Peyer's patch (tissue), 4 donors: ENCODE measurements at places on chromosomes 2 and 18.

DNA sequence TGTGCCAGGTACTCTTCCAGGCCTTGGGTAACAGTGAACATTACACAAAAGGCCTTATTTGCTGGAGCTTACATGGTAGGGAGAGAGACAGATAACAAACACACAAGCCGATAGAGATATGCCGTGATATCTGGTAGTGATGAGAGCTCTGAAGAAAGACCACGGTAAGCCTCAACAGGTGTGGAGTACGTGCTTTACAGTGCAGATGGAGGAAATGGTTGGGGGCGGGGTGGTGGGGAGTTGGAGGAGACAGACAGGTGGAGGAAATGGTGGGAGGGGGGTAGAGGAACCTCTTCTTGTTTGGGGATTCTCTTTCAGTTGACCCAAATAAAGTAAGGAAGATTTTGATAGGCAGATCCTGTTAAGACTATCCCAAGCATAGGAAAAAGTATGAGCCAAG is 141.1 kb upstream of the ALPP start:
- H3K27me3 ChIP-seq, result no peaks in the 10 kb centered on the region
- no peak overlapping the region for H3K27ac ChIP-seq
- H3K4me3 ChIP-seq, result no peak overlapping the region
- H3K36me3 ChIP-seq, result no peaks in the 10 kb centered on the region
- no peak for DNase-seq
- H3K4me1 ChIP-seq, result peaks cover 9% of the 10 kb centered on the region

- H3K27me3 ChIP-seq, result no peaks in the 10 kb centered on the region
- no peak for DNase-seq
- peak overlapping the region; percentile 85 for H3K27ac ChIP-seq
- peak overlapping the region; percentile 73 for H3K4me3 ChIP-seq
- no peaks in the 10 kb centered on the region for H3K4me1 ChIP-seq
- no peaks in the 10 kb centered on the region for H3K36me3 ChIP-seq
Observed at GRCh38 chr2:99338029-99338585, 918 bp downstream of the EIF5B start.

DNA sequence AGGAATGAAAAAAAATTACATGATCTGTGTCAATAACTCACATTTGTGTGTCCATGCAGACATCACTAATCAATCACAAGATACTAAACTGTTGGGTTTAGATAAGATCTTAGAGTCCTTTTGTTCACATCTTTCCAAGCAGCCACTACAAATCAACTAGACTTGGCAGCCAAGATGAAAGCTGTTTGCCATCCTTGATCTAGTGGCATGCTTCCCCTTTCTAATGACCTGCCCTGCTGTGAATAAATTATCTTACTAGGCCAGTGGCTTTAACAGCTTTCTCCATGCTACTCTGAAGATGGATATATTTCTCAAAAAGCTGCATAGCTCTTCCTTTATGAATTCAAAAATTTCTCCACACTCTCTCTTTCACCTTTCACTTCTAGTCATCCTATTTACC is 1338.0 kb upstream of the ACVR2A start:
- no peak overlapping the region for H3K27ac ChIP-seq
- no peak overlapping the region for H3K4me3 ChIP-seq
- H3K4me1 ChIP-seq, result no peaks in the 10 kb centered on the region
- DNase-seq, result no peak

DNA sequence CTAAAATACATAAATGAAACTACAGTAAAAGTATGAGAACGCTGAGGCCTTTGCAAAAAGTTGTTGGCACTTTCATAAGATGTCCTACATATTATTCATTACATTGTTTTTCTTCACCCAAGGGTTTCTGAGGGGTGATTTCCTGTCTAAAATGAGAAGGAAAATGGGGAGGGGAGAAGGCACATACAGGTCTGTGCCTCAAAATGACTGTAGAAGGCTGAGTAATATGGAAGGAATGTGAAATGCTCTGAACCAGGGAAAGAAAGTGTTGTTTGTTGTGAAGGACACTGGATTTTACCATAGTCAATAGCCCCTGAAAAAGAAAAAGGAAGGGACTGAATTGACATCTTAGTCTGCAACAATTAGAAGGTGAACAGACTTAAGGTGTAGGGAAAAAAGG is 99.5 kb upstream of the RNF152 start:
- DNase-seq, result no peak
- H3K27me3 ChIP-seq, result no peaks in the 10 kb centered on the region
- H3K4me1 ChIP-seq, result no peaks in the 10 kb centered on the region
- H3K4me3 ChIP-seq, result no peak overlapping the region
- H3K36me3 ChIP-seq, result no peaks in the 10 kb centered on the region

- no peak for DNase-seq
- no peak overlapping the region for H3K4me3 ChIP-seq
- H3K36me3 ChIP-seq, result no peaks in the 10 kb centered on the region
- no peaks in the 10 kb centered on the region for H3K27me3 ChIP-seq
- H3K4me1 ChIP-seq, result no peaks in the 10 kb centered on the region
- no peak overlapping the region for H3K27ac ChIP-seq
Observed at GRCh38 chr2:41400088-41400665, 647.6 kb upstream of the PKDCC start.

- no peak overlapping the region for H3K27ac ChIP-seq
- no peak for DNase-seq
- H3K4me1 ChIP-seq, result no peaks in the 10 kb centered on the region
- H3K36me3 ChIP-seq, result no peaks in the 10 kb centered on the region
Observed at GRCh38 chr2:71066856-71067255, 1.6 kb upstream of the NAGK start.

- no peak overlapping the region for H3K27ac ChIP-seq
- no peaks in the 10 kb centered on the region for H3K4me1 ChIP-seq
- no peak overlapping the region for H3K4me3 ChIP-seq
- DNase-seq, result no peak
- H3K27me3 ChIP-seq, result no peaks in the 10 kb centered on the region
- H3K36me3 ChIP-seq, result no peaks in the 10 kb centered on the region
Observed at GRCh38 chr18:24658302-24658701, 197.9 kb downstream of the HRH4 start.

DNA sequence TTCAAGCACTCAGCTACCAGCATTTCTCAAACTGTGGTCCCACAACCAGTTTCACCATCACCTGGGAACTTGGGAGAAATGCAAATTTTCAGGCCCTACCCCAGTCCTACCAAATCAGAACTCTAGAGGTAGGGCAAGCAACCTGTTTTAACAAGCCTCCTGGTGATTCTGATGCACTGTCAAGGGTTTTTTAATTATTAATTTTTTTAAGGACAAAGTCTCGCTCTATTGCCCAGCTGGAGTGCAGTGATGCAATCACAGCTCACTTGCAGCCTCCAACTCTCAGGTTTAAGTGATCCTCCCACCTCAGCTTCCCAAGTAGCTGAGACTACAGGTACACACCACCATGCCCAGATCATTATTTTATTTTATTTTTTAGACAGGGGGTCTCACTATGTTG is 7.8 kb downstream of the ACMSD start:
- no peaks in the 10 kb centered on the region for H3K4me1 ChIP-seq
- no peak for DNase-seq
- H3K27me3 ChIP-seq, result no peaks in the 10 kb centered on the region
- H3K4me3 ChIP-seq, result no peak overlapping the region
- H3K27ac ChIP-seq, result no peak overlapping the region

- DNase-seq, result no peak
- no peaks in the 10 kb centered on the region for H3K36me3 ChIP-seq
- H3K27me3 ChIP-seq, result no peaks in the 10 kb centered on the region
- no peak overlapping the region for H3K4me3 ChIP-seq
- no peak overlapping the region for H3K27ac ChIP-seq
- no peaks in the 10 kb centered on the region for H3K4me1 ChIP-seq
Observed at GRCh38 chr2:17626986-17627385, 86.5 kb downstream of the VSNL1 start.

GRCh38 chr2:212282671-212283261 is 255.8 kb downstream of the ERBB4 start:
- H3K27ac ChIP-seq, result no peak overlapping the region
- no peaks in the 10 kb centered on the region for H3K27me3 ChIP-seq

DNA sequence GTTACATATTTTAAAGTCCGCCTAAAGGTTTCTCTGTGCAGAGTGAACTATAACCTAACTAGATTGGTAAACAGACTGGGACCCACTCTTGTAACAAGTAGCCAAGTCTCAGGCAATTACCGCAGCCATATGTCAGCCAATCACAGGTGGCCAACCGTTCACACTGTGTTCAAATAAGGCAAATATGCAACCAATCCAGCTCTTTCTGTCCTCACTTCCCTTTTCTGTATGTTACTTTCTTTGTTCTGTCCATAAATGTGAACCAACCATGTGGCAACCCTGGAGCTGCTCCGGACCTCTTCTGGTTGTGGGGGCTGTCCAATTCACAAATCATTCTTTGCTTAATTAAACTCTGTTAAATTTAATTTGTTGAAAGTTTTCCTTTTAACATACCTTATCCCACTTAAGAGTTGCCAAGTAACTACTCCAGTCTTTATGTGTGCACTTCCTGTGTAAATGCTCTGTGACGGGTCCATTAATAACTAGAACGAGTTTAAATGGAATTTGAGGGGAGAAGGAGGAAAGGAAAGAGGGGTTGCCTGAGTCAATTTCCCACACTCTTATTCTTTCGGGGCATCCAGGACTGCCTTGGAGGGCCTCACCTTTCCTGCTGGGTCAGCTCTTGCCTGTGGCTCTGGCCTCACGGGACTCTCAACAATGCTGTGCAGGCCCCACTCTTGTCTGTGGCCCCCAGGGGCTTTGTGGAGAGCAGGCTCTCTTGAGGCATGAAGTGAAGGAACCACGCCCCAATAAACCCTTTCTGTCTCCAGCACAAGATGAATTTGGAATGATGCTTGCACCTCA is 6.6 kb upstream of the RPL37A start:
- no peak overlapping the region for H3K4me3 ChIP-seq
- no peaks in the 10 kb centered on the region for H3K27me3 ChIP-seq
- H3K4me1 ChIP-seq, result no peaks in the 10 kb centered on the region
- no peak overlapping the region for H3K27ac ChIP-seq
- no peak for DNase-seq
- H3K36me3 ChIP-seq, result no peaks in the 10 kb centered on the region

DNA sequence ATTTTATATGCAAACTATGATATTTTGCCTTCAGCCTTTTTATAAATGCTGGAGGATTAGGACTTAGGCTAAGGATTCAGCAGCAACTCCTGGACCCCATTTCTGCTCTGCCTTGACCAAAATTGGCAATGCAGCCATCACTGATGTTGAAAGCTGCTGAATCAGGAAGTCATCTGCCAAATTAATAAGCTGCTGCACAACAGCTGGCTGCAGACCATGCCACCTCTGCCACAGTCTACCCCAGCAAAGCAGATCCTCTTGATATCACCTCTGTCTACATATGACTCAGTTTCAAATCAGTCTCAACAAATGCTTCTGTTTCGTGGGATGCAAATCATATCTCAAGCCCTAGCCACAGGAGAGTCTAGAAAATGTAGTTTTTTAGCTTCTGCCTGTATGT is 7.1 kb upstream of the SOS1 start:
- H3K27ac ChIP-seq, result peak overlapping the region; percentile 53
- no peaks in the 10 kb centered on the region for H3K27me3 ChIP-seq
- peak; percentile 53 for DNase-seq
- no peaks in the 10 kb centered on the region for H3K36me3 ChIP-seq
- H3K4me3 ChIP-seq, result no peak overlapping the region

- no peaks in the 10 kb centered on the region for H3K27me3 ChIP-seq
- no peak for DNase-seq
- no peak overlapping the region for H3K4me3 ChIP-seq
- no peaks in the 10 kb centered on the region for H3K4me1 ChIP-seq
Observed at GRCh38 chr18:74976331-74976909, 232.5 kb downstream of the PTGR3 start.

DNA sequence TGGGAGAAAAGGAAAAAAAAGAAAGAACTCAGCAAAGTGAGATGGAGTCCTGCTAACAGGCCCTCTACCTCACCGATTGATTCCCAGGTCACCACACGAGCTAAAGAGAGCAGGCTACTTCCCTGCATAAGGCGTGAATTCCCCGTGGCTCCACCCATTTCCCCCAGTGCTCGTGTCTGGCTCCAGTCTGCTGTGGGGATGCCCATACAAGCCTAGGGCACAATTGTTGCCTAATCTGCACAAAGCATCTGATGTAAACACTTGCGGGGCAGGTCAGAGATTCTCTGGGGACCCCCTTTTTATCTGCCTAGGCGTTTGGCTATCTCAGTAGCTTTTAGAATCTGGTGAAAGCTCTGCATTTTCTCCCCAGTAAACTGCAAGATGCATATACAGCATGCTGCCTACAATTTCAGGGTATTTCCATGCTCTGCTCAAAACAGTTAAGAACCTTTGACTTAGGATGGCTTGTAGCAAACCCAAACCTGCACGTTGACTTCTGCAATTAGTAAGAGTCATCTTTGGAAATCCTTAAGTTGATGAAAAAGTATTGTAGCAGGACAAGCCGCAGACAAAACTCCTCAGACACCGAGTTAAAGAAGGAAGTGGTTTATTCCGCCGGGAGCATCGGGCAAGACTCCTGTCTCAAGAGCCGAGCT is 34.8 kb downstream of the MYO3B start:
- no peak overlapping the region for H3K27ac ChIP-seq
- no peaks in the 10 kb centered on the region for H3K27me3 ChIP-seq
- no peak for DNase-seq
- H3K36me3 ChIP-seq, result no peaks in the 10 kb centered on the region

DNA sequence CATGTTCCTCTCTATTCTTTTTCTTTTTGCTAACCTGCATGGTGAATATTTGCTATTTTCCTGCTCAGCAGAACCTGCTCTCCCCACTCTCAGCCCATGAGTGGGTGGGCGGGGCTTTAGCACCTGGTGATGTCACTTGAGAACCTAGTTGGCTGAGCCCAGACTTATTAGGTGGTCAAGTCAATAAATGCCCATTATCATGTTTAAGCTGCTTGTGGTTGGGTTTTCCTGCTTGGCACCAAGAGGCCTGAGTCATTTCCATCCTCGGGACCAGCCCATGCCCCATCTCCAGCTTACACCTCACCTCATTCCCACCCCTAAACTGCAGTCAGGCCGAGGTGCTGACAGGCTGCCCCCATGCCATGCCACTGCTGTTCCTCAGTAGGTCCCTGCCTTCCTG is 226.6 kb downstream of the ANKRD30B start:
- no peaks in the 10 kb centered on the region for H3K4me1 ChIP-seq
- H3K4me3 ChIP-seq, result no peak overlapping the region
- H3K27me3 ChIP-seq, result no peaks in the 10 kb centered on the region
- no peaks in the 10 kb centered on the region for H3K36me3 ChIP-seq

DNA sequence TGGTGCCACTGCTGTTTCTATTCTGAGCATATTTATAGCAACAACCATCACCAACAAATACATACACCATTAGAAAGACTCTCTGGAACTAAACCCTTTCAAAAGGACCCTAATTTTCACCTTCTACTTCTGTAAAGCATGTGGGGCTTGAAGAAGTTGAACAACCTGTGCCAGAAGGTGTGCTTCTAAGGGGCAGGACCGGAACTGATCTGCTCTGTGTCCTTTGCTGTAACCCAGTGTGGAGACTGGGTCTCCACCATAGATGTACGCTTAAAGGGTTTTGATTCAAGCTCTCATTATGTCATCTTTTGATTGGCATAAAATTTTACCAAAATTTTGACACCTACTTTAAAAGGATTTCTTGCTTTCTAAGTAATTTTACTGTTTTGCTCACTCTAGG is 40.3 kb downstream of the WDR43 start:
- no peak overlapping the region for H3K27ac ChIP-seq
- no peak for DNase-seq
- no peaks in the 10 kb centered on the region for H3K27me3 ChIP-seq
- H3K4me1 ChIP-seq, result no peaks in the 10 kb centered on the region

GRCh38 chr2:46555011-46555410 is 75.6 kb downstream of the TMEM247 start:
- no peaks in the 10 kb centered on the region for H3K4me1 ChIP-seq
- H3K4me3 ChIP-seq, result no peak overlapping the region
- H3K27me3 ChIP-seq, result no peaks in the 10 kb centered on the region
- no peak overlapping the region for H3K27ac ChIP-seq
